Stimulated activated CD8-positive, alpha-beta memory T cell treated with anti-CD3 and anti-CD28 coated beads, Interleukin-4, amount 100 ng/mL, for 1 hour (primary cell): ENCODE measurements at places on chromosomes 4 and X.

DNA sequence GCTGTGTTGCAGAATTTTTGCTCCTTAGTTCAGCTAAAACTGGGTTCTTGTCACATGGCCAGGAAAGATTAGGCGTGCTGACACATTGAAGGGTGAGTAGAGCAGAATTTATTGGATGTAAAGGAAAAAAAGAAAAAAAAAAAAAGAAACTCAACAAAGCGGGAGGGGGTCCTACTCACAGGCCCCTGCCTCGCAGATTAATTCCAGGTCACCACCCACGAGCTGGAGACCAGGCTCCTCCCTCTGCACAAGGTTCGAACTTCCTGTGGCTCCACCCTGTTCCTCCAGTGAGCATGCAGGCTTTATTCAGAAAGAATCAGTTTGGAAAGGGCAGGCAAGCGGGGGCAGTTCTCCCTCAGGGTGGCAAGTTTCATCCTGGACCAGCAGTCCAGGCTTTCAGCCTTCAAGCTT, 17.1 kb downstream of the MGST2 start:
- no peak for DNase-seq

DNA sequence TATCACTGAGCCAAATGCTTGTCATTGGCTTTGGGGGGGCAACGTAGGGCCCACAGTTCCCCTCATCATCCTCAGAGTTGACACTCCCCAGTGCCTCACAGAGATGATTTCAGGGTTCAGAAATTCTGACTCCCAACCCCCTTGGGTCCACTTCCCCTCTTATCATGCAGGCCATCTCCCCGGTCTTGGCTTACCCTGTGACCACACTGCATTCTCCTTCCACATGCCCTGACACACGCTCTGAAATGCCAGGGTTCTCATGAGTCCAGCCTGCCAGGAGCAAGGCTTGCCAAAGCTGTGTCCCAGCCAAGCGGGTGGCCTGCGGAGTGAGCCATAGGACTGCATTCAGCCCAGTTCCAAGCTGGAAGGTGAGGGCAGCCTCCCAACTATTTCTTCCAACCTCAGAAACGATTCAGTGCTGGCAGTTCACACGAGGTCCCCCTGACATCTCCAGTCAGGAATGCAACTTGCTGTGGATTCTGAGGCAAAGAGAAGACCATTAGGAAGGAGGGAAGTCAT, 101.2 kb downstream of the SMIM20 start:
- no peak for DNase-seq

GRCh38 chrX:15301924-15302323, 13.5 kb downstream of the ASB11 start:
- no peak for DNase-seq

DNA sequence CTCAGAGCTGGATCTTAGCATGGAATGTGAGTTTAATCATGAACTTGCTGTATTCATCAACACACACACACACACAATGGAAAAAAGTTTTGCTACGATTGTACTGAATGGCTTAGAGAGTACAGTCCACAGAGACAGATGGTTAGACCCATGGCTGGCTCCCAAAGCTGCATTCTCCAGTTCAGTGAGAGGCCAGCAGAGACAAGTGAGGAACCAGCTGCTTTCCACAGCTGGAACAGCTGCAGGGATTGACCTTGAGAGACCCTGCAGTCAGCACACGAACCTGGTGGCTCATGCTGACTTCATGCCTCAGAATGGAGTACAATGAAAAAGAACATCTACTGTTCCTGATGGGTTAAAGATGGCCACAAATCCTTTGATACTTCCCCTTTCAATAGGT, 94.5 kb downstream of the DHX15 start:
- no peak for DNase-seq

GRCh38 chr4:73856518-73856917, 3.4 kb downstream of the PF4V1 start:
- no peak for DNase-seq

- no peak for DNase-seq
Measured at GRCh38 chrX:24982306-24982965, 33.3 kb downstream of the ARX start.

- no peak for DNase-seq
Measured at GRCh38 chr4:122855353-122855890, 28.8 kb downstream of the FGF2 start.

DNA sequence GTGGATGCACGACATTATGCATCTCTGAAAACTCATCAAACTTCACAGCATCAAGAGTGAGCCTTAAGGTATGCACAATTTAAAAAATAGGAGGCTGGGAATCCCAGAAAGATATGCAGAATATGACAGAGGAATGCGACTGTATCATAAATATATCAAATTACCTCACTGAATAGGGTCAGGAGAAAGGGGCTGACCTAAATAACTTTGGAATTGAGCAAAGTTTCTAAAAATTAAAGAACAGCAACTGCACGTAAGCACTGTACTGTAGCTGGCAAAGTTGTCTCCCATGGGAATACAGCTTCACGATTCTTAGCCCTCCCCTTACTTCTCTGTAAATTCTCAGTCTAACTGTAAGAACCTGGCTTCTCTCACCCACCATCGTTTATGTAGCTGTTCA, 397.4 kb upstream of the ZFP42 start:
- DNase-seq = no peak
